GM23338 (cell line): ENCODE measurements at places on chromosomes 12 and 14.

DNA sequence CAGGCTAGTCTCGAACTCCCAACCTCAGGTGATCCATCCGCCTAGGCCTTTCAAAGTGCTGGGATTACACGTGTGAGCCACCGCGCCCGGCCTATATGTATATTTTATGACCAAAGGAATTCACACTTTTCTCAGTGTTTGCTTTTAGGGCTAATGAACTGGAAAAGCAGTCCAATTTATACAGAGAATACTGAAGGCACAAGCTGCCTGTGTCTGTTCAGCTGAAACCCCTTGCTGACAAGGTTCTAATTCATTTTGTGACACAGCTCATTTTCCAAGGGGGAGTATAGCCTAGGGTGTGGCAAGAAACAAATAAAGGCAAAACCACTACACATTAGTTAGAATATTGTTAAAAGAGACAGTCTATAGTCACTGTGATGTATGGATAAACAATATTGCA is 18.3 kb upstream of the NEMF start:
- DNase-seq, result no peak

DNA sequence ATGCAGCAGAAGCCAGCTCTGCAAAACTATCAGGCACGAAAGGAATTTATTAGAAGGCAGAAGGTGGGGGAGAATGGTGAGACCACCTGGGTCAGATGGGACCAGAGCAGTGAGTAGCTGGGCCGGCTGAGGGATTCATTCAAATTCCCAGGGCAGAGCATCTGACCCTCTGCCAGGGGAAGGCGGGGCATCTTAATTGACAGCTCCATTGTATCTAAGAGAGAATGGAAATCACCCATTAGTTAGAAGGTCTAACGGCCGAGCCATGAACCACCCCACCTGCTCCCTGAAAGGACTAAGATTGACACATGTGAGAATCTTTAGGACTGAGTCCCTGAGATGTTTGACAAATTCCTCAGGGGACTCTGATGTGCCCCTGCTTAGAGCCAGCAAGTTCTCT is 83.7 kb downstream of the PHETA1 start:
- DNase-seq, result peak; percentile 73

DNA sequence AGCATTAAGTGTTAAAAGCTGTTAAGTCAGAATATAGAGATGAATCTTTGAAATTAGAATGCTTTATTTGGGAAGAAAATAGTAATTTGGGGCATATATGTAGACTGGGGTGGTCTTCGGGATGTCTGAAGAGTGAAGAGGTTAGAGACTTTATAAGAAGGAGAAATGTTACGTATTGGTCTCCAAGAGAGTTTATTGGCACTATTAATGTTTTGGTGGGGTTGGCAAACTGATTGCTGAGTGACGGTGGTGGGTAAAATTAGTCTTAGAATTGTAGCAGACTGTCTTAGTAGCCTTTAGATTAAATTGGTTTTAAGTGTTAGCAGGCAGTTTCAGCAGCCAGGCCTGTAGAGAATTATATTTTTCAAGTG is 4.9 kb upstream of the ATP23 start:
- DNase-seq, result no peak

DNA sequence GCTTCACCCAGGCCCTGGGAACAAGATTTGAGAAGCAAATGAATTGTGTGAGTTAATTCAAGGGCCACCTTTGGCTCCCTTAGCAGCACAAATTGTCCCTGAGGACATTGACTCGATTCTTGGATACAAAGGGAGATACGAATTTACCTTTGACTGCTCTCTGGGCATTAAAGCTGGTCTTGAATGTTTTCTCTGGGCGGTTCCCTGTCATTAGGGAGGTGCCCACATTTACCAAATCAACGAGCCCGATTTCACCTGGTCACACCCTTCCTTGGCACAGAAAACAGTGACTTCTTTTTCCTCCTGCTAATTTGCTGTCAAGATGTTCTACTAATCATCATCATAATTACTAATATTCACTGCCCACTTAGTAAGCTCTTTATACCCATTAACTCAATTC is 27.1 kb upstream of the CCDC63 start:
- DNase-seq, result no peak

GRCh38 chr14:21024585-21025370 is at the start of gene NDRG2:
NDRG2 (minus strand) TSS chr14:21025061; CDS start chr14:21023315, 1,746 bp downstream.
- peak; percentile 95 for DNase-seq

- DNase-seq, result no peak
Measured at GRCh38 chr12:127542931-127543330, 724.0 kb upstream of the TMEM132C start.

DNA sequence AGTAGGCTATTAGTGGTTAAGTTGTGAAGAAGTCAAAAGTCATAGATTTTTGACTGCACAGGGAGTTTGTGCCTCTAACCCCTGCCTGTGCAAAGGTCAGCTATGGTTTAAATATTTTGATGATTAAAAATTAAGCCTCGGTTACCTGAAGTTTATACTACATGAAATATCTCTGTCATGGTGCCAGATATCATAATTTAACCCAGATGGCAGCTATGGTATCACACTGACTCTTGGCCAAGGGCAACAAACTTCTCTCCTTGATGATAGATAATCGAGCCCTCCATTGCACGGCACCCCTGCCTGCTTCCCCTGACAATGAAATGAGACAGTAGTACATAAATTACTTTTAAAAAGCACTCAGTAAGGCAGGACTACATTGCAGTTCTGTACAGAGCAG is 80.8 kb downstream of the SLC35F4 start:
- no peak for DNase-seq

- DNase-seq, result no peak
Measured at GRCh38 chr14:81162941-81163340, 57.8 kb downstream of the GTF2A1 start.

- peak; percentile 70 for DNase-seq
Measured at GRCh38 chr12:57604454-57604991, at the start of gene DTX3. DTX3 (plus strand) TSS chr12:57604824; CDS start chr12:57606518, 1,694 bp downstream.

- DNase-seq, result no peak
Measured at GRCh38 chr12:1873531-1874510, 44.6 kb downstream of the CACNA2D4 start.

DNA sequence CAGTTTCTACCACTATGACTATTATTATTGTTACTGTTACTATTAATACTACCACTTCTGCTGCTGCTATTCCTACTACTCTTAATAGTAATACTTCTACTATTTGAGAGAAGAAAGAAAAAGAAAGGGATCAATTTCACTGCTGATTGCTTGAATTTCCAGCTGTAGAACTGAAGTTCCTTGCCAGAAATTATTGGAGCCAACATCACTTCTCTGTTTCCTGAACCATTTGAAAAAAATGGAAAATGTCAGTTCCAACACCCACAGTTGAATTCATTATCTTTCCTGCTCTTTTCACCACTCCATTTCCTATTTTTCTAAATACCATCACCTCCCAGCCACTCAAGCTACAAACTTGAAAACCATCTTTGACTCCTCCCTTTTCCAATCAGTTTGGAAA is 54.1 kb upstream of the PIK3C2G start:
- DNase-seq, result no peak

GRCh38 chr12:6171409-6172015 is 28.7 kb upstream of the CD9 start:
- DNase-seq, result no peak

DNA sequence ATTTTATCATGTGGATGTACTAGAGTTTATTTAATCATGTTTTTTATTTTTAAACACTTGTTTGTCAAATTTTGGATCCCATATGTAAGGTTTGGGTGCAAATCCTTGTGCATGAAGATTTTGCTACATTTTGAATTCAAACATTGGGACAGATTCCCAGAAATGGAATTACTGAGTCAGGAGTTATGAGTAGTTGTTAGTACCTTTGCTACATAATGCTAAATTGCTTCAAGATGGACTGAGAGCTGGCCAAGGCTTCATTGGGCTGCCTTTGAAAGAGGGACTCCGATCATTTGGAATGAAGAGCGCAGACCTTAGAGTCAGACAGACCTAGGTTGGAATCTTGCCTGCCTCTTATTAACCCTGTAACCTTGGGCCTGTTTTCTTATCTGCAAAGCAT is 154.9 kb upstream of the PWP1 start:
- DNase-seq, result no peak

DNA sequence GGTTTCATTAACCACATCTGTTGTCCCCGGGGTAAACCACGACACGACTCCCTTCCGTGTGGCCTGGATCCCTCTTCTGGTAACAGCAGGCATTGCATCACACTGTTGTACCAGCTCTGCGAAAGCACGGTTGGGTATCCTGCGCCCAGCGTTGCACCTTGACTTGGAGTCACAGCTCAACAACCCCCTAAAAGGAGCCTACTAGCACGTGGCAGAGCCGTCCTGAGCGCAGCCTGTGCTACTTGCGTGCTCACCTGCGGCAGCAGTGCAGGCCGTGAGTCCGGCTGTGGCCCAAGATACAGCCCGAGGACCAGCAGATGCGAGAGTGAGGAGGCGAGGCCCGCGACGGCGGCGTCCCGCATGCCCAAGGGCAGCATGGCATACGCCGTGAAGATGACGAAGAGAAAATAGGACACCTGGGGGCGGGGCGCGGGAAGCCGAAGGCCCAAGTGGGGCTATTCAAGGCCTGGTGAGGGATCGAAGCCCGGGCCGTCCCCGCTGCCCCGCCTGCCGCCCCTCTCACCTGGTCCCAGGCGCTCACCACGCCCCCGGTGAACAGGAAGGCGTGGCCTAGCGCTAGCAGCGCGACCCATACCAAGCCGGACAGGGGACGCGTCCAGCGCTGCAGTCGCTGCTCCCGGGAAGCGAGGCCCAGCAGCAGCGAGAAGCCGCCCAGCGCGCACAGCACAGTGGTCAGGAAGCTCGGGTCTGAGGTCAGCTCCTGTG is 2.4 kb downstream of the ADCY4 start:
- DNase-seq, result peak; percentile 91

DNA sequence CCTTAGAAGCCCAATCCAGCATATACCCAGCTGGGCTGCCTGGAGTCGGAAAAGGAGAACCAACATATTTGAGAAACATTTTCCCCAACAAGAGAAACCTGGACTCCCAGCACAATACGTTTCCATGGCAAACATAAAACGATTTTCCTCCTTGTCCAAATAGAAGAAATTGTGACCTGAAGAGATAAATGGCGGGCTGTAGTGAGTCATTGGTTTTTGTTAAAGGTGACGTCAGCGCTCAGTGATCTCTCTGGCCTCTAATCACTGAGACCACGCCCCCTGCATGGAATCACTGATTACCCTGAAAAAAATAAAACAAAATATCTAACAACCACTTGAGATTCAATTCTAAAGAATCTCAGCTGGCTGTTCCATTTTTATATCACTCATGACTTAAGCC is 6.0 kb downstream of the CCDC60 start:
- no peak for DNase-seq

DNA sequence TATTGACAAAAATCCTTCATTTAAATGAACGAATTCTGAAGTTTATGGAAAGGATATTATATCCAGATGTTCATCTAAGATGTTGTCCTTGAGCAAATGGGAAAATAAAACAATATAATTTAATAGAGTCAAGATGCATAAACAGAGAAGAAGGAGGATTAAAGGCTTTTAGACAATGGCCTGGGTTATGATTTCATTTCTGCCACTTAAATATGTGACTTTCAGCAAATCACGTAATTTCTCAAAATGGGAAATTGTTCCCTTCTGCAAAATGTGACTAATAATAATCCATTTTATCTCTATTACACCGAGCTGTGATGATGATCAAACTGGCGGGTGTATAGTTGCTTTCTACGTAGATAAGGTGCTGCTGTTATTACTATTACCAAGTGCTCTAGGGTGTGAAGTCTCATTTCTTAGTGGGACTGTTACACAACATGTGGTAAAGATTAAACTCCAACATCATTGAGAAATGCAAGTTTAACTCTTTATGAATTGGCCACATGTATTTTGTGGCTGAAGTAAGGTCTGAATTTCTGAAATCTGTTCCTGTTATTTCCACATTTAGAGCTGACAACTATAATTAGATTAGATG is 157.0 kb downstream of the MYRFL start:
- DNase-seq, result no peak

- no peak for DNase-seq
Measured at GRCh38 chr12:105980085-105980484, 158.7 kb downstream of the NUAK1 start.
